ENCODE measurements at places on chromosomes 3 and 15.
A peak's percentile ranks its signal among the peaks of the same experiment; 100 is the strongest.

- no peak for DNase-seq
These were observed 166.8 kb downstream of the THSD4 start for GRCh38 chr15:71282076-71282475.

- DNase-seq, result peak; percentile 4
These were observed 150.2 kb upstream of the MLF1 start for GRCh38 chr3:158420654-158421396.

DNA sequence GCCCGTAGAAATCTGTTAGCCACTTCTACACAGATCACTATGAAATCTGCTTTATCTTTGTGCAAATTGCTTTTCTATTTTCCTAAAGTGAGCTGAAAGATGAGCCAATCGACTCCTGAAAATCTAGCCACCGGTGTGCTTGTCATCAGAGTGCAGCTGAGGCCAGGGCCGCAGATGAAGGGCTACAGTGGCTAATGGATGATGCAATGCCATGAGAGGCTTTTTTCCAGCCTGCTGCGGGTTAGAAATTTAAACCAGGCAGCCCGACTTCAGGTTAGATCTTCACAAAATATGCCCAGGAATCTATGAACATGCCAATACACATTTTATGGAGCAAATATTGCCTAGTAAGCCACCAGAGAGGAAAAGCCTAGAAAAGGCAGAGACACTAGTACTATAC is 948.2 kb upstream of the CFAP20DC start:
- no peak for DNase-seq

DNA sequence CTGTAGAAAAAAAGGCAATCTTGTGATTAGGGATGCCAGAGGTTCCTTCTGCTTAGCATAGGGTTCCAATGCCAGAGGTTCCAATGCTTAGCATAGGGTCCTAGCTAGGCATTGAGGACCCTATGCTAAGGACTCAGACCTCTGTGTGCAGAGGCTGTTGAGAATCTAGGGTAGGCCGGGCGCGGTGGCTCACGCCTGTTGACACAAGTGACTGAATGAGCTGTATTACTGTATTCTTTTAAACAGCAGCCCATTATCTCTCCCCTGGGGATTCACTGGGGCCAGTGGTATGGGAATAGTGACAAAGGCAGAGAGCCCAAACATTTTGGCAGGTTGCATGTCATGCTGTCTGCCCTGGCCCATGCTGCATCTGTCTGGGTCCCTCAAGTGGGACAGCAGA is 16.2 kb downstream of the PAK6 start:
- no peak for DNase-seq

DNA sequence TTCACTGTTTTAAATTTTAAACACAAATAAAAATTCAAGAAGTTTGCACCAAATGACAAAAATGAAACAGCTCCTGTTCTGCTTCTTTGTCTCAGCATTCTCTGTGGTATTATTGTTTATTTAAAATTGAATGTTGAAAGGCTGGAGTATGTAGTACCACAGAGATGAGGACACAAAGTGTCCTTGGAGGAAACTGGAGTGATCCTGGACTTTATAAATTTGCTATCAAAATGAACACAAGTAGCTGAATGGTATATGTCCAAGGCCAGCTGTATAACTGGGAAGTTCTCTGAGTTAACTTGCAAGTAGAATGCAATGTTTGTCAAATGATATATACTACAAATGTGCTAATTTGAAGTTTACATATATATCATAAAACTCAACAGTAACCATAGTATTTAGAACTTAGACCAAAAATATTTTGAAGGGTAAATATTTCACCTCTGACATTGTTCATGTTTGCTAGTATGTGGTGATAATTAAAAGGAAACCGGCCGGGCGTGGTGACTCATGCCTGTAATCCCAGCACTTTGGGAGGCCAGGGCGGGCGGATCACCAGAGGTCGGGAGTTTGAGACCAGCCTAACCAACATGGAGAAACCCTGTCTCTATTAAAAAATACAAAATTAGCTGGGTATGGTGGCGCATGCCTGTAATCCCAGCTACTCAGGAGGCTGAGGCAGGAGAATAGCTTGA is 12.3 kb downstream of the BTLA start:
- DNase-seq, result no peak

GRCh38 chr15:78020007-78020406 is 57.5 kb downstream of the TBC1D2B start:
- no peak for DNase-seq

GRCh38 chr3:153252963-153253362 is 90.9 kb downstream of the RAP2B start:
- DNase-seq, result no peak
